ENCODE measurements at places on chromosomes 12 and 14.

- no peak for DNase-seq
These were observed 6.8 kb upstream of the TESPA1 start for GRCh38 chr12:54991161-54991990.

- no peak for DNase-seq
These were observed 832.9 kb downstream of the C12orf50 start for GRCh38 chr12:87196321-87196720.

GRCh38 chr14:94761997-94762377, 7.9 kb downstream of the GSC start:
- no peak for DNase-seq

GRCh38 chr14:24093207-24093900, 757 bp upstream of the PCK2 start:
- no peak for DNase-seq

DNA sequence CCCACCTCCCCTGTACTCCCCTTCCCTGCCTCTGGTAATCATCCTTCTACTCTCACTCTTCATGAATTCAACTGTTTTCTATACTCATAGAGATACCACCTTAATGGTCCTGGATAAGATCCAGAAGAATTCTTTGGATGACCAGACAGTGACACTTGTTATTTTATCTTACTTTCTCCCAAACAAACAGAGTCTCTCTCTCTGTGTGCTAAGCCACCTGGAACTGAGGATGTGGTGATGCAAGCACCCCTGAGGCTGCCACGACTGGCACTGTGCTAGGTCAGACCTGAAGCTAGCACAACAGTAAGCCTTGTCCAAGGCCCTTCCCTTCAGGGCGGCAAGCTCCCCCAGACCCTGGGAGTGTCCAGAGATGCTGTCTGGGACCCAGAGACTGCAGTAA, 250.2 kb downstream of the C12orf50 start:
- no peak for DNase-seq

- peak; percentile 34 for DNase-seq
These were observed 7.6 kb downstream of the TECPR2 start for GRCh38 chr14:102370305-102370809.

DNA sequence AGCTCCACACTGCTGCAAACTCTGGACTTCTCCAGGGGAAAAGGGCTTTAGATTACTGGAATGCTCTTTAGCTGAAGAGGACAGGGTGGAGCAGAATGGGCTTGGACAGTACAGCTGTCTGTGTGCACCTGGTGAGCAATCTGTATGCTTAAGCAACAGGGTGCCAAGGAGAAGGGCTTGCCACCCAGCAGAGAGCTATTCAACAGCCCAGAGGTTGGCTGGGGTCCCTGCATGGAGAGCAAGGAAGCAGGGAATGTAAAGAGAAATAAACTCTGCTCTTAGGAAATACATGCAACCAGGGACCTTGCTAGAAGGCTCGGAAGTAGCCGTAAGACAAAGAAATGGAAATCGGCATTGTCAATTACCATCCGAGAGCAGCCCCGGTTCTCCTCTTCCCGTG, 53.0 kb upstream of the CORO1C start:
- peak; percentile 17 for DNase-seq

- DNase-seq: no peak
These were observed 235.9 kb downstream of the CHST11 start for GRCh38 chr12:104692557-104693218.

GRCh38 chr12:42763682-42764081, 174.1 kb upstream of the PRICKLE1 start:
- DNase-seq: no peak

- no peak for DNase-seq
These were observed 42.7 kb upstream of the DCN start for GRCh38 chr12:91225316-91225715.

GRCh38 chr12:39239490-39240486, 203.1 kb downstream of the KIF21A start:
- no peak for DNase-seq

DNA sequence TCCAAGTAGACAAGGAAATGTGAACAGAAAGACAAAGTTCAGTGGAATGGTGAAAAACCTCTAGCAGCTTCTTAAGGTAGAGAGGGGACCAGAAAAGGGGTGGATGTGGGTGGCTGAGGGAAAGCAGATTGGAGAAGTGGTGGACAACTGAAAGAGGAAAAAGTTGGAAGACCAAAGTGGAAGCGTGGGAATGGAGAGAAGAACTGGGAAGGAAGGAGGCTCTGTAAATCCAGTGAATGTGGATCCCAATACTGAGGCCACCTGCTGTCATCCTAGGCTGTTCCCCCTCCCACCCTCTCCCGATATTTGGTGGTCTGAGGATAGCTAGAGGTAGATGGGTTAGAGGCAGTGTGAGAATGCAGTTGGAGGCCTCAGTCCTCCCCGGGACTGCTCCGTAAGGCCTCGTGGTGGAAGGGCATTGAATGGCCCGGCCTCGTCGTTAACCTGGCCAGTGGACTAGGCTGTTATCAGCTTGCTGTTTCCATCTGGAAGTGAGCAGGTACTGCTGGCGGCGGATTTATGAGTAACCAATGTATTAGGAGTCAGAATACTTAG, 822 bp upstream of the POU6F1 start:
- DNase-seq: no peak

- no peak for DNase-seq
These were observed 49.8 kb downstream of the TRPV4 start for GRCh38 chr12:109783135-109783964.

DNA sequence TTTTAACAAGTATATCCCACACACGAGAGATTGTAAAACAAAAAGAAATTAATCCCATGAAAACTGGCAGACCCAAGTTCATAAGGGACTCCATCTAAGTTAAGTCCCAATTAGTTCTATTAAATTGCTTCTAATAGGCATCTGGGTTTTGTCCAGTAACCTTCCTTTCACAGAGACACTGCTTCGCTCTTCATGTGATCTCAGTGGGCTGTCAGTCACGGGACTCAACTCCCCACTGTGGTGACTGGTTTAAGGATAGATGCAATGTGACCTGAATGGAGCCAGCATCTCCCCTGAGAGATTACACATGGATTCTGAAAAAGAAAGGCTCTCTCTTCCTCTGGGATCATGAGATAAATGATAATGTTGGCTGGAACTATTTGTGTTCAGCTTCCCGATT, 96.4 kb downstream of the GAS2L3 start:
- no peak for DNase-seq

GRCh38 chr14:90740081-90740480, 76.1 kb downstream of the TTC7B start:
- no peak for DNase-seq

DNA sequence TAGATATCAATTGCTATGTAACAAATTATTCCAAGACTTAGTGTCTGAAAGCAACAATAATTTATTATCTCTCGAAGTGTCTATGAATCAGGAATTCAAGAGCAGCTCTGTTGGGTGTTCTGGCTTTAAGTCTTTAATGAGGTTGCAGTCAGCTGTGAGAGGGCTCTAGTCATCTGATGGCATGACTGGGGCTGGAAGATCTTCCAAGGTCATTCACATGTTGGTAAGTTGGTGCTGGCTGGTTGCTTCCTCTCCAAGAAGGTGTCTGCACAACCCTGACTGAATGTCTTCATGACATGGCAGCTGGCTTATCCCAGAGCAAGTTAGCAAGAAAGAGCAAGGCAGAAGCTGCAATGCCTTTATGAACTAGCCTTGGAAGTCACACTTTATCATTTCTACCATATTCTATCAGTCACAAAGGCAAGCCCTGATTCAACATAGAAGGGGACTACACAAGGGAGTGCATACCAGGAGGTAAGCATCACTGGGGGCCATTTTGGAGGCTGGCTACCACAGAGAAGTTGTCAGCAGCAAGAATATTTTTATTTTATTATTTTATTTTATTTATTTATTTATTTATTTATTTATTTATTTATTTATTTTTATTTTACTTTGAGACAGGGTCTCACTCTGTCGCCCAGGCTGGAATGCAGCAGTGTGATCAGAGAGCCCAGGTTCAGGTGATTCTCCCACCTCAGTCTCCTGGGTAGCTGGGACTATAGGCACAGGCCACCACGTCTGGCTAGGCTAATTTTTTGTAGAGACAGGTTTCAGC, 7.6 kb upstream of the SLC38A2 start:
- DNase-seq: no peak

DNA sequence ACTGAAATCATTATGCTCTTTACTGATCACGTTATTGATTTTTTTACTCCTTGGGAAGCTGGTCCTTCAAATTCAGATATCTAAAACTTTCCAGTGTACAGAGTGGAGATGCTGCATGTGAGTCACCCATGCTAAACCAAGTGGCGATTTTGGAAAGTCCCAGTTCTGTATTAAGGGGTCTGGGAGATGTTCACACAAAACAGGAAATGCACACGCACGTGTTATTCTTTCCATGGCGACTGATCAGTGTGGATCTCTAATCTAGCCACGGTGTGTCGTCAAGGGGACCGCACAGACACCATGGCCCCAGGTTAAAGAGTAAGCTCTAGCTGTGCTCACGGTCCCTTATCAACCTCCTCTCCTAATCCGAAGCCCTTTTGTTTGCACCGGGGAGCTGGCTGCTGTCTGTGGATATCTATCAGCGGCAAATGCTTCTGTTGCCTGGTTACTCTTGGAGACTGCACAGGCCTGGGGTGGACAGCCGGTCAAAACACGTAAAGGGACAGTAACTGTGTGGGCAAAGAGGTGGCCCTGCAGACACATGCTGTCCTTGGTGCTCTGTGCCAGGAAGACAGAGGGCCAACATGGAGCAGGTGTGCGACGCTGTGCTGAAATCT, 96.6 kb downstream of the RIMBP2 start:
- DNase-seq: no peak

- DNase-seq: no peak
These were observed 2.9 kb upstream of the MSRB3 start for GRCh38 chr12:65275627-65276026.

DNA sequence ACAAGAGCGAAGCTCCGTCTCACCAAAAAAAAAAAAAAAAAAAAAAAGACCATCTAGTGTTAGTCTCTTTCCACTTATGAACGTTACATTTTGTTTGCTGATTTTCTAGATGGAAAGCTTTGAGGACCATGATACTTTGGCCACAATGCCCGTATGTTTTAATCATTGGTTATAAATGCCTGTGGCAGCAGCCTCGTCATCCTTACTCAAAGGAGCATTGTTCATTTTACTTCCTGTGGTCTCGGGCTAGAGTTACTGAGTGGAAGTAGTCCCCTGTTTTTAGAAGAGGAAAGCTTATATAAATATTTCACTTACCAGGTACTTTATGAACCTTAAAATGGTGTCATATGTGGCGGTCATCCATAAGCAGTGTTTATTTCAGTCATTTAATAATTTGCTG, 359.9 kb downstream of the AEBP2 start:
- no peak for DNase-seq

GRCh38 chr14:79077096-79077495, 906.9 kb downstream of the NRXN3 start:
- DNase-seq: no peak

DNA sequence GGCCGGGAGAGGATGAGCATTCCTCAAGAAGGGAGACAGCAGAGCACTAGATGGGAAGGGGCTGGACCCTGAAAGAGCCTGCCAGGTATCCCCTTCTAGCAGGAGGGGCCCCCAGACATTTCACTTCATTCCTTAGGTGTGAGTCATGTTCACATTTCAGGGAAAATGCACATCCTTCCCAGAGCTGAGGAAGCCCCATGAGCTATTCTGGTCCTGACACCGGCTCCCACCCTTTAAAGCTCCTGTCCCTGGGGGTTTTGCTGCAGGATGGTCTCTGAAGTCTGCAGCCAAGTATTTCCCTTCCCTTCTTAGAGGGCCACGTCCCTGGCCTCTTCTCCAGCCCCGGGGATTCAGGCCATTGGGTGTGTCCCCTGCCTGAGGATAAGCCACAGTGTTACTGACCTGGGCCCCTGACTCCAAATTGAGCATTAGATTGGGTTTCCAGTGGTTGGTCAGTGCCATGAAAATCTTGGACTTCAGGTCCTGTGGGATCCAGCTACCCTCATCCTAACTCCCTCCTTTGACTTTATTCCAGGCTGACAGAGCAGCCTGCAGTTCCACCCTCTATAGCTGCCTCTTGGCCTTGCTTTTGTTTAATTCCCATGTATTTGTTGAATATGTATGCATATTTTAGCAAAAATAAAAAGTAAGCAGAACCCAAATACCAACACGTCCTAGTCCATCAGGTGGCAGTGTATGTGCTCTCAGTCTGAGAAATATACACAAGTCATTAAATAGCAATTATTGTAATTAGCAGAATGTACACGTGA, 267.1 kb downstream of the CACNA1C start:
- DNase-seq: no peak

DNA sequence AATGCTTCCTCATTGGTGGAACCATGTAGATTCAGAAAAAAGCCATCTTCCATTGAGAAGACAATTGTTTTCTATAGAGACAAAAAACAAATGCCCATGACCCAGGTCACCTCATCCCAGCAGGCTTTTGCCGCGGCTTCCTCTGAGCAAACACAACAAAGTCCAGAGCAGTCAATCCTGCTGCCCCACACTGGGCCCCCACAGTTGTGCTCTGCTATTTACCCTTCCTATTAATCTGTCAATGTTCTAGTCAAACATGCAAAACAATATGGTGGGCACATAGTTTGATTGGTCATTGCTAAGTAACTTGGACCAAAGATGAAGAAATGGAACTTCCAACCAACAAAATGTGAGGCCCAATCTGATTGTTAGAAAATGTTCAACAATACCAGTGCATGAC, 20.7 kb downstream of the C12orf42 start:
- DNase-seq: no peak

DNA sequence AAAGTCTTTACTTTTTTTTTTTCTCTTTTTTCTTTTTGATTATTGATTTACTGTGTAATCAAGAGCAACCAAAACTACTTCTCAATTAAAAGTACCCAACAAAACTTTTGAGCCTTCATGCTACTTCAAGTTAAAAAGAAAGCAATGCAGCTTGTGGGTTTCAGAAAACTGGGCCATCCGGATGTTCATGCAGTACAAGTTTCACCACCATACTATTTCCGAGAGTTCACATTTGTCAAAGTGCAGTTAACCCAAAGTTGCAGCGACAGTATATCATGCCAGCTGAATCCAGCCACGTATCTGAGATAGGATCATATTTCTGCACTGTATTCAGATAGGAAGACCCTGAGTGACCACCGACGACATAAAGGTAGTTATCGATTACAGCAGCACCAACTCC, 33.0 kb downstream of the KLHL28 start:
- no peak for DNase-seq

DNA sequence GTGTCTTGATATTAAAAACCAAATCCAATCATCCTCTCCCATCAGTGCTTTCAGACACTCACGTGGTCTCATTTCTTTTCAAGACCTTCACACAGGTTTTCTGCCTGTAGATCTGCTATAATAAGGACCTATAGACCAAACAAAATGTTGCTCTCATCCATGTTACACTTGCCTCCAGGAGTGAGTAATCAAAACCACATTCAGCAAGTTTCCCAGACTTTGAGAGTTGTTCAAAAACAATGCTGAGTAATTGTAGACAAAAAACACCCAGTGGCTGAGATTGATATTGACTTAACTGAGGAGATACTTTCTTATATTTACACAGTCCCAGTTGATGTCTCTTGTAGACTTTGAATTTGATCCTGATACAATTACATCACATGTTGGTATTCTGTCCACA, 383.1 kb downstream of the TMEM132D start:
- no peak for DNase-seq

- DNase-seq: no peak
These were observed 215.4 kb upstream of the NAV3 start for GRCh38 chr12:77615332-77615731.

All from left cardiac atrium (tissue), 4 donors.